ENCODE measurements at places on chromosomes 4 and X.

- DNase-seq, result no peak
These were observed 238.1 kb downstream of the ARHGAP24 start for GRCh38 chr4:85713005-85713404.

DNA sequence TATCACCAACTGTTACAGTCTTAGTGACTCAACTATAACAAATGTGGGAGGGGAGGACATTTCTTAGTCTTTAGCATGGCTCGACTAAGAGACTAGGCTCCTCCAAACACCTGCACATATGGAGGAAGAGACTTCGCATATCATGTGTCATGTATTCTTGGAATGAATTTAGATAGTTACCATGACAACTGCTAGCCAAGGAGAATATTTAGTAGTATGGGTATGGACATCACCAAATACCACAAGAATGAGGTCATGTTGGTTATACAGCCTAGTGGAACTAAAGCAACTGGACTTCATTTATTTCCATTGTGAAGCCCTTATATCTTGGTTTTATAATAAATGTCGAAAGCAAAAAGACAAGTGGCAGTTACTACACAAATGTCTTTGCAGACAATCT lies 512.3 kb downstream of the CFAP47 start:
- no peak for DNase-seq

GRCh38 chrX:71214604-71215337 lies 8.3 kb upstream of the GJB1 start:
- no peak for DNase-seq

DNA sequence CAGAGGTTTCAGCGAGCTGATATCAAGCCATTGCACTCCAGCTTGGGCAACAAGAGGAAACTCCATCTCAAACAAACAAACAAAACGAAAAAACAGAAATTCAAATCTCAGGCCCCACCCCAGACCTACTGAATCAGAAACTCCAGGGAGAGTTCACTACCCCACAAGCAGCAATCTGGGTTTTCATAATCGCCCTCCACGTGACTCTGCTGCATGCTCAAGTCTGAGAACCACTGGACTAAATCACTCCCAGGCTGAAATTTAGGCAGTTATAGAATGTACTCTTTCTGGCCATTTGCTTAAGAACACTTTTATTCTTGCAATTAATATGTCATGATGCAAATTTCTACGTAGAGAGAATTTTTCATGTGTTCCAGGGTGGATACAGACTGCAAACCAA lies 287.3 kb downstream of the USP46 start:
- DNase-seq, result no peak

- DNase-seq, result no peak
These were observed 32.1 kb upstream of the VEGFD start for GRCh38 chrX:15416133-15416993.

- DNase-seq, result no peak
These were observed 579.0 kb downstream of the INPP4B start for GRCh38 chr4:142267101-142267500.

DNA sequence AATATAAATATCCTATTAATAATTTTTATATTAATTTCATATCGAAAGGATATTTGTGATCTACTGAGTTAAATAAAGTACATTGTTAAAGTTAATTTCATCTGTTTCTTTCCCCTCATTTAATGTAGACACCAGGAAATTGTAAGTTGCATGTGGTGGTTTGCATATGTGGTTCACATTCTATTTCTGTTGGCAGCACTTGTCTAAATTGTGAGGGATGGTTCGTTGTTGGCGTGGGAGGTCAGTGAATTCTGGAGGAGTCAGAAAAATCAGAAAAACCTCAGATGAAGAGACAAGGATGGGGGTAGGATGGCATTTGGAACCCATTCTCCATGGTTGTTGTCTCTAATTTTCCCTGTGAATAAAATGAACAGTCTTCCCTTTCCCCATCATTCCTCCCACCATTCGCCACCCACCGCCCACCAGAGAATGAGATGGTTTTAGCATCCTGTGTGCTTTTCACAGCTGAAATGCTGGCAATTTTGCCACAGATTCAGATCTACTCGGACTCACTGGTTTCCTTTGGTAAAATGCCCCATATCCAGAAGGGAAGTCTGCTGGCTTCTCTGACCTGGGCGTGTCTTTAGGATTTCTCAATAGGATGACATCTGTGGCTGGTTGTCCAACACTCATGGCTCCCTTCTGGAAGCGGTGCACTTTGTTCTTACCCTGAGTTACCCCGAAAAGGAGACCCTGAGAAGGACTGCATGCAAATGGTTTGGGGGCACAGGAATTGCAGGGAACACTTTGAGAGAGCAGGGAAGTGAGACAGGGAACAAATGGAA lies 52.3 kb downstream of the LGI2 start:
- no peak for DNase-seq

GRCh38 chr4:101600287-101600686 lies 190.2 kb upstream of the BANK1 start:
- DNase-seq, result no peak

DNA sequence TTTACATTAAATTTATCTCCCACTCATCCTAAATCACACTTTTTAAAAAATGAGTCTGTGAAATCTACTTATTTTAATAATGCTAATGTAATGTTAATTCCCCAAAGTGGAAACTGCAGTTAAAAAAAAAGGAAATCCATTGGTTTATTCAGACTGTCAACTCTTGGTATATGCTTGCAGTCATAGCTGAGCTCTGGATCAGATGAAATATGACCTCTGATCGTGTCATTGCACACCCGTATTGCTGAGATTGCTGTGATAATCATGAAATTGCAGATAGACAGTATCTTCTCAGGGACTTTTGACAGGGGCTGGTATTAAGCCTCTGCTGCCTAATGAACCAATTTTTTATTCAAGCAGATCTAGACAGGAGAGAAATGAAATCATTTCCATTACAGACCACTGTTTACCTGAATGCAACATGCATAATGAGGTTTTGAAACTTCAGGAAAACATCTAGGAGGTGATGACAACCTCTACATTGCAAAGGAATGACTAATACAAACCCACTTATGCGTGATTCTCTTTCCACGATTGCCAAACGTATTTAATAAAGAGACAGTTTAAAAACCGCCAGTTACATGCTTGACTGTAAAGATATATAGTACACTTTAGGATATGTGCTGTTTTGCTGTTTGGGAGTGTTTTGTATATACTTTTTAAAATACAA lies 138.3 kb upstream of the PUDP start:
- no peak for DNase-seq

GRCh38 chr4:8319061-8319460 lies 49.5 kb downstream of the HTRA3 start:
- no peak for DNase-seq

GRCh38 chr4:183146478-183146877 lies 47.4 kb downstream of the WWC2 start:
- DNase-seq, result no peak

GRCh38 chr4:65399084-65399483 lies 271.2 kb downstream of the EPHA5 start:
- no peak for DNase-seq

DNA sequence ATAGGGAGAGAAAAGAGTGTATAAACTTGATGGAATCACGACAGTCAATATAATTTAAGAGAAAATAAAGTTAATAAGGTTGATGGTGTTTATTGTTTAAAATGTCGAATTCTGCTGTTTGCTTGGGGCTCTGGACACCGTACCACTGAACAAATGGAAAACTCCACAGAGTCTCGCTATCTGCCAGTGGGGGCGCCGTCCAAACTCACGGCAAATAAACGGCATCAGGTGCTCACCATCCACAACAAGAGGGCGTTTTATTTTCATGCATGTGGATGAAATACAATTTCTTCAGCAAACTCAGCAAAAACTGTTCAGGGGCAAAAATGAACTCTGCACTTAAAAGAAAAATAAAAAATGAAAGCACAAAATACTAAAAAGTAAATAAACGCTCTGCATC lies 46.6 kb upstream of the FAM47C start:
- DNase-seq, result no peak

GRCh38 chr4:171817026-171817425 lies 3.8 kb downstream of the GALNTL6 start:
- no peak for DNase-seq

DNA sequence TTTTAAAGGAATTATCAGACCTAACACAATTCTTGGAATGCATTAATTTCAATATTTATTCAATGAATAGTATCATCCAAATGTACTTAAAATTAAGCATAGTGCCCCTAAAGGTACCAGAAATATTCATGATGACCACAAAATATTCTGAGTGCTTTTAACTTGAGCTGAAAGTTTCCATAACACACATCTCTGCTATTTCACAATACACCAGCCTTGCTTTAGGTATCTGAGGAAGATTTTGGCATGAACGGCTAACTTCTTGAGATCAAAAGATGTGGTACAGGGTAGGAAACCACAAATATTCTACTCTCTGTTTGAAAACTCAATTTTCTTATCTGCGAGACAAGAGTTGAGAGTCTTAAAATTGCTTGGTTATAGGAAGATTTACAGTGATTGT lies 538.3 kb upstream of the PCDH7 start:
- no peak for DNase-seq

Measured in DMS79 (cell line).